Left lung (tissue), 14 donors: ENCODE measurements at places on chromosomes 11 and 22. TPM values are rescaled to one million over a fixed set of nuclear protein-coding genes. Genes with fewer than 3 reads are reported as not detected.

GRCh38 chr11:131924457-131925201 is 554.2 kb downstream of the NTM start:
- peak; percentile 63 for DNase-seq

The CRYAB gene
- 36.0 TPM for polyA plus RNA-seq

GRCh38 chr11:31636983-31637382 is 127.4 kb downstream of the ELP4 start:
- no peak for DNase-seq

DNA sequence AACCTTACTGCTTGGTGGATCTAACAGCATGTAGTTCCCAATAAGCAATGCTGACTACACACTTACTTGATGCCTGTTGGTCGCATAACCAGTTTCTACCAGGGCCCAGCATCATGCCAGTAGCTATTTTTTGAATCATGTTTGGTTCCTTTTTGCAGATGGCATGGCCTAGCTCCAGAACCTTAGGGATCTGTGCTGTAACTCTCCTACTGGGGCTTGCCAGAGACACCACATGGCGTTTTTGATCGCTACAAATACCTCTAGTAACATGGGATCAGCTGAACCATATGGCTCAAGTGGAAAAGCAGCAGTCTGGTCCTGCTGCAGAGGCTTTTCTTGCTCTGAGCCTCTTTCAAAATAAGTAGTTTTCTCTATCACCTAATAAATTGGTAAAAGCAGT is 654.6 kb upstream of the API5 start:
- DNase-seq: no peak

- DNase-seq: no peak
These were observed 525.1 kb downstream of the BRD1 start for GRCh38 chr22:49302530-49302929.

- no peak for DNase-seq
These were observed 4.7 kb upstream of the ASCC2 start for GRCh38 chr22:29842740-29843139.

GRCh38 chr11:639332-639955 is 2.4 kb downstream of the DRD4 start:
- DNase-seq: no peak

DNA sequence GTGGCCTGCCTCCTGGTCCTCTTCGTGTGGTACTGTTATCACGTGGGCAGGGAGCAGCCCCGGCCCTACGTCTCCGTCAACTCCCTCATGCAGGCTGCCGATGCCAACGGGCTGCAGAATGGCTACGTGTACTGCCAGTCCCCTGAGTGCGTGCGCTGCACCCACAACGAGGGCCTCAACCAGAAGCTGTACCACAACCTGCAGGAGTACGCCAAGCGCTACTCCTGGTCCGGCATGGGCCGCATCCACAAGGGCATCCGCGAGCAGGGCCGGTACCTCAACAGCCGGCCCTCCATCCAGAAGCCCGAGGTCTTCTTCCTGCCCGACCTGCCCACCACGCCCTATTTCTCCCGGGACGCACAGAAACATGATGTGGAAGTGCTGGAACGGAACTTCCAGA is 4.7 kb downstream of the ASPHD2 start:
- no peak for DNase-seq

DNA sequence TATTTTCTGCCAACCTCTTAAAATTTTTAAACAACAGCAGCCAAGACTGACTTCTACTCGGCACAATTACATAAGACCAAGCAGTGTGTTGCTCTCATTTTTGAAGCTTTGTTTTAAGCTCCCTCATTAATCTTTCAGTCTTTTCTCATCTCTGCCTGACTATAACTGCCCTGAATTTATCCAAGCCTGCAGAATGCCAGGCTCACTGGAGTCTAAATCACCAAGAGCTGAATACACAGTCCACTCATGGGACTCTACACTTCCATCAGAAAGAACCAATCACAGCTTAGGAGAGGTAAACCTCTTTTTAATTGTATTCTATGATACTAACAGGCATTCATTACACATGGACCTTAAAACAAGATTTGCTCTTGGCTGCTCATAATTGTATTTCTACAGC is 178.7 kb downstream of the CADM1 start:
- no peak for DNase-seq

DNA sequence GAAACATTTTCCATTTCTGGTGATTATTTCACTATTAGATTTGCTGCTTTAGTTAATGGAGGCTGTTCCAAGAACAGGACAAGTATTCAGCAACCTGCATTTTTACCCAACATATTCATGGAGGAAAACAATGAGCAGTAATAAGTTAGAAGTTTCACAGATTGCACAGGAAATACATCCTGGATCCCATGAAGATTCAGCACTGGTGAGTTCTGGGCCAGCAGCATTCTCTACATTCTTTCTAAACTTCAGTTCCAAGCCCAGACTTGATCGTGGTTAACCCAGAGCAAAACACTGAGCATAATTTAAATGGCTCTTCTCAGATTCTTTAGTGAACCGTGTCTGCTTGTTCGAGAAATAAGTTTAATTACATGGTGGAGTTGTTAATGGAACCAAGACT is 3.8 kb downstream of the FJX1 start:
- DNase-seq: no peak

The ANO3 gene
- 1.4 TPM for polyA plus RNA-seq

DNA sequence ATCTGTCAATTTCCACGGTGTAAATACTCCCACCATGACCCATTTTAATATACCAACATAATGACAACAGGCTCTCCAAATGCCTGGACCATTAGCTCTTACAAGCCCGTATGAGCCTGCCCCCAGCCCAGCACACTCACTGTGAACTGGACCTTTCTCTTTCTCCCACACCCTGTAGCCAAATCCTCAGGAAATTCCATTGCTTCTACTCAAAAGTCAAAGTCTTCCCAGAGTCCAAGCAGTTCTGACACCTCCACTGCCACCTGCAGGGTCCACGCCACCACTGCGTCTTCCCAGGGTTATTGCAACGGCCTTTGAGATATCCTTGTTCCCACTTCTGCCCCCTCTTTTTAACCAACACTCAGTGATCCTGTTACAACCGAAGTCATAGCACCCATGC is 110.1 kb upstream of the ASPHD2 start:
- DNase-seq: no peak

The OR4A16 gene
- polyA plus RNA-seq: not detected

DNA sequence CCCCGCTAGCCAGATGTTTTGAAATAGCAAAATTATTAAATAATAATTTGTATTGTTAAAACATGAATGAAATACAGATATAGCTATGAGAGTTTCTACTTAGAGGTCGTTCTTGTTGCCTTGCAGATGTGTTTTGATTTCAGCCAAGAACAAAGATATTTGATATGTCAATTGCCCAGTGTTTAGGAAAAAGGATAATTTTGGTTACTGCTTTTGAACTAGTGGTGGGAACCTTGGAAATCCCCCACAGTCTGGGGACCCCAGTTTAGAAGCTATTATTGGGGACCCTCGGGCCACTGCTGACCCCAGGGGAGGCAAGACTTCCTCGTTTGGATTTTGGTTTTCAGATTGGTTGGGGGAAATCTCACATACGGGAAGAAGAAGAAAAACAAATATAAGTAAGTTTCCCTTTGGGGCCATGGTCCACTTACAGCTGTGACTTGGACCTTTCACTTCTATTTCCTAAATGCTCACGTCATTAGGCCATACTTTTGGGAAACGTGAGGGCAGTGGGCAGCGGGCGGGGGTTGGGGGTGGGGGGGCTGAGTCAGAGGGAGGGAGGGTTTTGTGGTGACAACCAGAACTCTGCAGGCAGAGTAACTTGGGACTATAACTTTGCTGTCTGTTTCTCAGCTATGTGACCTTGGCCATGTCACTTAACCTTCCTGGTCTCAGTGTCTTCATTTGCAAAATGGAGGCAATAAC is 37.0 kb downstream of the LDLRAD3 start:
- no peak for DNase-seq

- no peak for DNase-seq
These were observed 9.9 kb downstream of the LINC01488 start for GRCh38 chr11:69491071-69492031.

GRCh38 chr11:130370845-130371590 is 56.3 kb upstream of the ZBTB44 start:
- DNase-seq: no peak

The TNNI2 gene
- polyA plus RNA-seq: 0.74 TPM

- DNase-seq: no peak
These were observed 3.6 kb downstream of the CD44 start for GRCh38 chr11:35142481-35143075.

DNA sequence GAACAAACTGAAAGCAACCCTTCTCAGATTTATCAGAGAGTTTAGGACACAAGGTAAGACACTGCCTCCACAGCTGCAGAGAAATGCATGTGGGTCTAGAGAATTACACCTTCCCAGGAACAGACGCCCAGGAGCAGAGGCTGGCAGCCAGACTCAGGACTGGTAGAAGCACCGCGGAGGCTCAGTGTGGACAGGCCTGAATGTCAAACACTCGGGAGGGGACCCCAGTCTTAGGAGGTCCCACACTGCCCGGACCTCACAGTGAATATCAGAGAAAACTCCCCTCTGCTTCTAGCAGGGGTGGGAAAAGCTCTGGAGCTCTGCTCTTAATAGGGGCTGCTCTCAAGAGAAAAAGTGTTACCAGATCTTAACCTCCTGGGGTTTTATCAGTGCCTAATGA is 952.7 kb downstream of the BRD1 start:
- no peak for DNase-seq

DNA sequence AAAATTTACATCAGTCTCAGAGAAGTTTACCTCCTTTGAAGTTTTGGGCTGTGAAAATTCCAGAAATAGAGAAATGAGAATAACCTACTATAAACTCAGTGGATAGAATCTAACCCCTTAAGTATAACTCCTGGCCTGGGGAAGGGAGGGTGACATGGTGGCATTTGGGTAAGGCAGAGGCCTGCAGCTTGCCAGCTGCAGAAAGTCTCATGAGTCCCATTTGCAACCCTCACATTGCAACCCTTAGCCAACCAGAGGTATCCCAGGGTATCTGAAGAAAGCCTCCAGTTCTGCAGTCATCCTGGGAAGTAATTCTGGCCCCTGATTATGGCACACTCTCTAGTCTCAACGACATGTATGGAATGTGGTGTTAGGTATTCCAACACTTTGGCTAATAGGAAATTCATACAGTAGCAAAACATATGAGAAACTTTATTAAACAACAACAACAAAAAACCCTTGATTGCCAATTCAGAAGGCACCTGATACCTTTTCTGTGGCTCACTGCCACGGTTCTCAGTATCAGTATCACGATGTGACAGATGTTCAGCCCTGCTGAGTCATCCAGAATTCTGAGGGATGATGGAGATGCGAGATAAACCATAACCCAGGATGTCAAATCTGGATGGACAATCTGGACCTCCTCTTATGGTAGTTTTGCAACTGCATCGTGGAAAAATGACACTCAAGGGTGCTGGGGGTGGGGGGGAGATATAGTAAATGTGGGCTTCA is 743.4 kb downstream of the NELL1 start:
- no peak for DNase-seq

GRCh38 chr11:77120571-77120970 is 7.5 kb upstream of the MYO7A start:
- no peak for DNase-seq

DNA sequence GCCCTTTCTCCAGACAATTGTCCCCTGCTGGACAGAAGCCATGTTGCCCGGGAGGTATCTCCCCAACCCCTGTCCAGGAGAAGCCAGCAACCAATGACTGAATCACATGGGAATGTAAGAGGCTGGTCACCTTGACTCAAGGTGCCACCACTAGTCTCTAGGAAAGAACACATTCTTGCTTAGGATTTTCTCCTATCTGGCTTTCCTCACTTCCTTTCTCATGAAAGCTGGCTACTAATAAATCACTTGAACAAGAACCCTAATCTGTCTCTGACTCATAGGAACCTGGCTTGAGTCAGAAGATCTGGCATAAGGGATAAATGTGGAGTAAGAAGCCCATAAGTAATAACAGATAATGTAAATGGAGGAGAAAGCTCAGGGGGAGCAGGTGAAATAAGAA is 101.4 kb upstream of the C11orf87 start:
- DNase-seq: no peak

- peak; percentile 69 for DNase-seq
These were observed 44.5 kb downstream of the FEZ1 start for GRCh38 chr11:125451400-125452124.

GRCh38 chr11:103378931-103379330 is 269.7 kb downstream of the DYNC2H1 start:
- no peak for DNase-seq

The EIF1AD gene
- 24.4 TPM for polyA plus RNA-seq

The METTL15 gene
- polyA plus RNA-seq: 20.5 TPM

DNA sequence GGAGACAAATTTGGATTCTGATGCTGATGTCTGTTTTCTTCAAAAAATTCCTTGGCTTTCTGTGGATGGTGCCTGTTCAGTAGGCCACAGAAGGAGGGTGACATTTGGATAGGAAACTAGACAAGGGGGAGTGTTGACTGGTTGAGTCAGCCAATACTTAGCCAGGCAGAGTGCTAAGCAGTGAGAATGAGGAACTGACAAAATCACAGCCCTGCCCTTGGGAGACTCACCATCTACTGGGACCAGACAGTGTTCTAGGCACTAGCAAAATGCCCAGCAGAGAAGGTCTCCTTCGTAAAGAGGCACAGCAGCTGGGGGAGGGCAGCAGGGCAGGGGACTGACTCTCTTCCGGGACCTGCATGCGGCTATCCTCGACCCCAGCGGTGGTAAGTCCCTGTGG is 190.2 kb downstream of the DSCAML1 start:
- no peak for DNase-seq

DNA sequence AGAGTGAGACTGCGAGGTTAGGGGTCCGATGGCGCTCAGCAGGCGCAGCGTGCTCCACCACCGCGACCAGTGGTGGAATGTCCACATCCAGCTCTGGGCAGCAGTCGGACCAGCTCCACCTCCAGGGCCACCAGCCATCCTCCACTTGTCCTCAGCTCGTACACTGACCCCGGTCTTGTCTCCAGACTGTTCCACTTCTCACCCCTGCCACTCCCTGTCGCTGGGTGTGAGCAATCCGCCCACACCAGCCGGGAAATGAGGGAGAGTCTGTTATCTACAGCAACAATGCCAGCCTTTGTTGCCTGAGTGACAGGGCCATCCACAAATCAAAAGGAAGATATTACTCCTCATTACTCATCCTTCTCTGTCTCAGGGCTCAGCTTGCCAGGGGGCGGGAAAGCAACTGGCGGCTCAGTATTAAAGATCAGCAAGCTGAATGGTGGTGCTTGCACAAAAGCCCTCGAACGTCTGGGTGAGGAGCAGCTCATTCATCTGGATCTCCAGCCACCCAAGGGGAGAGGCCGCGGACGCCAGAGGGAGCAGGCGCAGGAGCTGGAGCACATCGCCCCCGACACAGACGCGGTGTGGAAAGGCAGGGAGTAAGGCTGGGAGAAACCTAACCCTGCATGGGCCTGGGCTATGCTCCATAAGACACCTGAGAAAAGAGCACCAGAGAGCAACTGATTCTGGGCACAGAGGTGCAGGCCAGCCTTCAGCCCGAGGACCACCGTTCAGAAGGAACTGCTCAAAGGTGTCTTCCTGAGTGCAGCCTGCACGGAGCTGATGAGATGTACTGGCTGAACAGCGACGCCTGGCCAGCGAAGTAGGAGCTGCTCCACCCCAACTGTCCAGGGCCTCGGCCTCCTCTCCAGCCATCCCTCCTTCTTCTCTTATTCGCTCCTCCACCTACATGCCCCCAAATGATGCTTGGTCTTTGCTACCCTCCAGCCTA is 21.9 kb downstream of the IGSF9B start:
- no peak for DNase-seq

The PTGDR2 gene
- 0.29 TPM for polyA plus RNA-seq

The CPT1B gene
- 12.3 TPM for polyA plus RNA-seq

The SSTR3 gene
- 0.07 TPM for polyA plus RNA-seq

- DNase-seq: peak; percentile 25
These were observed 9.7 kb upstream of the CCKBR start for GRCh38 chr11:6249770-6250555.

The P2RX6 gene
- 1.1 TPM for polyA plus RNA-seq
